ENCODE measurements at places on chromosomes 7 and 10.

DNA sequence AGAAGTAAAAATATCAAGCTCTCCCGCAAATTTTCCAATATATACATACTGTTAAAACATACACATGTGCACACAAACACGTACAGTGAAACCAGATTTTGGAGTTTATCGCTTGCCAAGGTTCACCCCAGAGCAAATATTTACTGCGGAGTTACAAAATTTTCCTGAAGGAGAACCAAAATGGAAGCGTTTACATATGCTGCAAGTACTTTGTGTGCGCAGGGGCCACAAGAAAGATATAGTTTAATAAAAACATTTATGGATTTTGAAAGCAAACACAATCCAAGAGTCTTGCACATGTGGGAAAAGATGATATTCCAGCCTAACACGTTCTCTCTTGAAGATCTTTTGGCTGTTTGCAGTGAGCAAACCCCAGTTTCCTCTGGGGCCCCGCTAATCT lies 301.3 kb upstream of the NFE2L3 start:
- no peak for DNase-seq

DNA sequence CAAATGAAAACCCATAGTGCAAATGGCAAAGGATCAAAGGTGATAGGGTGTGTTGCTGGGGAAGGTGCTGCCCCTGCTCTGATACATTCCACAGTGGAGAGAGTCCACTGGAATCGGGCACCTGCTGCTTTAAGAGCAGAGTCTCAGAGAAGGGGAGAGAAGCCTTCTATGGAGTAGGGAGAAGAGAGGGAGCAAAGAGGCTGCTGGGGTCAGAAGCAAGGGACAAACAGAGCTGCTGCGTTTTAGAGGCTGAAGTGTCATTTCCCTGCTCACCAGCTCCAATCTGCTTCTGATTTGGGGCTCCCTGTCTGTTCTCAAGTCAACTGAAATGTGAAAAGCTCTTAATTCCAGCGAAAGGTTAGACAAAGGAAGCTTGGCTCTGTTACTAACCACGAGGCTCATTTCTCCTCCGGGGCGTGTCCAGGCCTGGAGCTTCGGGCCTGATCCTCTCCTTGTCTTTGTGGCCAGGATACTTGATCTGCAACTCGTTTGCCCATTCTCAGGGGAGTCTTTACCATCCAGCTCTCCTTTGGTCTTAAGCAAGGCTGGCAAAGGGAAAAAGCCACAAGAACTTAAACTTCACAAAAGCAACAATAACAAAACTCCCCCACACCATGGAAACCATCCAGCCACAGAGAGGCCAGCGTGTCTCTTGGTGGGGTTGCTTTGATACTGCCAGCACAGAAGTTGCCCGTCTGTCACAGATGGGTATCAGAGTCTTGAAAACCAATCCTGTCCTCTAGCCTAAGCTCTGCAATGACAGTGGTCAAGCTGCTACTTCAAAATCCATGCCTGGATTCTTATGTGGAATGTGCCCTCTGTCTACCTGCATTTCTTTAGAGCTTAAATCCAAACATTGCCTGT lies 692.6 kb downstream of the SUGCT start:
- no peak for DNase-seq

GRCh38 chr7:14765731-14766130 lies 136.8 kb downstream of the DGKB start:
- no peak for DNase-seq

DNA sequence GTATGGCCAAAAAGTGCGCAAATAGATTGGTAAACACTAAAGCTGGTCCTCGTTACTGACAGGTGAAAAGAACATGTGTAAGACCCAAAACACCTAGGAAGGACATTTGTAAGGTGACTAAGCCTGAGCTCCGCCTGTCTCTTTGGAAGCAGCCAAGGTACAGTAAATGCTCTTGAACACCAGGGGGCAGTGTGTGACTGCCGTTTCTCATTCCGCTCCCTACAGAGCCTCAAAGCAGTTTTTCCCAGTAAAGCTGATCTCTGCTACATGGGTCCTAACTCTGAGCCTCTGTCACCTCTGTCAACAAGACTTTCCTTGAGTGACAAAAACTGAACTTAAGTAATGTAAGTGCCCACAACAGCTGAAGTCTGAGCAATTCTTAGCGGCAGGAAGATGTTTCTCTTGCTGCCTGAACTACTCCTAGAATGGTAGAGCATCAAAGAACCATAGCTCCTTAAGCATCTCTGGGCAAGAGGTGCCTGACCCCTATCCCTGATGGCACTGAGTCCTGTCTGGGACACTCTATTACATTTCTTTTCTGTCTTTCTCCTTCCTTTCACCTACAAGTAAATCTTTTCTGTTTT lies 238.0 kb upstream of the INHBA start:
- DNase-seq = peak; percentile 75

- DNase-seq = no peak
These were observed 67.5 kb downstream of the MAD1L1 start for GRCh38 chr7:2165239-2165609.

- DNase-seq = no peak
These were observed 3.5 kb upstream of the INHBA start for GRCh38 chr7:41706228-41706930.

- no peak for DNase-seq
These were observed 229.4 kb downstream of the LRMDA start for GRCh38 chr10:75660823-75661222.

- no peak for DNase-seq
These were observed 483.9 kb upstream of the AUTS2 start for GRCh38 chr7:69114374-69114773.

GRCh38 chr10:89909752-89910151 lies 208.4 kb downstream of the KIF20B start:
- DNase-seq = no peak

DNA sequence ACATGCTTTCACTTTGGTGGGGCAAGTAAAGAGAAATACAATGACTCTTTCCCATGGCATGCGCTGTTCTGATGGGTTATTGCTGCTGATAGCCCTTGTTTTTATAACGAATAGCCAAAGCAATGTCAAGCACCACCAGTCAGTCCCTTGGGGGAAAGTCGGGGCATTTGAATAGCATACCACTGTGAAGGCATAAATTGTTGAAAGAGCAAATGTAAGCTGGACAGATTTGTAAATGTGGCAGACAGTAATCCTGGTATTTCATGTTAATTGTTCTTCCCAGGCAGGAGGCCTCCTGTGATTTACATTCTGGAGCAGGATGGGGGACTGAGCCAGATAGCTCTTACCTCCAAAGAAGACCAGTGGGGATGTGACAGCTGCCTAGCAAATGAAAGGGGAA lies 293.3 kb downstream of the ADRA2A start:
- no peak for DNase-seq

DNA sequence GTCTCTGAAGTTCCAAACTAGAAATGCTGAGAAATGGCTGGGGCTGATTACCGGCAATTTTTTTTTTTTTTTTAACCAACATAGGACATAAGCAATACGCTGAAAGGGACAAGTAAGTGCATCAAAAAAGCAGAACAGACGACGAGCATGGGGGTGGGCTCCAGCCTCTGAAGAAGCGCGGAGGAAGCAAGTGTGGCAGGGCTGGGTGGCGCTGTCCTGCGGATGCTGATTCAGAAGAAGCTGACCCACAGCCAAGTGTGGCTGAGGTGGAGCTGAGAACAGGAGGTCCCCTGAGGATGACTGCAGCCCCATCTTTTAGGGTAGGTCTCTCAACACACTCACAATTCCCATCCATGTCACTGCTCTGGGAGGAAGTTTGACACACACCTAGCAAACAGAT lies 65.6 kb downstream of the CTBP2 start:
- DNase-seq = no peak

- DNase-seq = no peak
These were observed 62.4 kb downstream of the THNSL1 start for GRCh38 chr10:25078658-25079431.

- DNase-seq = no peak
These were observed 14.2 kb upstream of the PRKAR1B start for GRCh38 chr7:741191-741671.

DNA sequence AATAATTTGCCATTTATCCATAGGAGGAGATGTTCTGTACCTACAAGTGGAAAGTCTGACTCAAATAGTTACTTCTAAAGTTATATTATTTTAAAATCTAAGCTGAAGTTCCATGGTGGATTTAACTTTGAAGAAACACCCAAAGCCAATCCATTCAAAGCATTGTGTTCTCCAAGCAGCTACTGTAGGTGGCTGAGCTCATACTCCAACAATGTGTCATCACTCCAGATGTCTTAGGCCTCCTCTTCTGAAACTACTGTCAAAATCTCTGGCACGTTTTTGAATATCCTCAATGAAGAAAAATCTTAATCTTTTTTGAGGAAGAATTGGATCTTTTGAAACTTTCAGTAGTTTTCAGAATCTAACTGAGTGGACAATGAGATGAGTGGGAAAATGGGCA lies 169.1 kb downstream of the PTEN start:
- DNase-seq = no peak

DNA sequence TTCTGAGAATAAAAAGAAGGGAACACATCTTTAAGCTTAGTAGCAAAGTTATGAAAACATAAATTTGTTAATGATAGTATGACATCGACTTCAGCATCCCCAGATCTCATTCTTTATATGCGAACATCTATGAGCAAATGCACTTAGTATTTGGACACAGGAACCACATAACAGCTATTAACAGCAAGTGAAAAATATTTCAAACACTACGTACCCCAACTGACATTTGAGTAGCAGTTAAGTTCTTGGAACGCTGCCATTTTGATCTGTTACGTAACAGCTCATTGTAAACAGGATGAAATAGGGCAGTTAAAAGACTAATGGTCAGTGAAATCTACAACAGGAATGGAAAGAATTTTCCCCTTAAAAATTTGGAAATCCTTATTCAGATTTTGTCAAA lies 428.9 kb downstream of the TNS3 start:
- DNase-seq = no peak

- DNase-seq = no peak
These were observed 83.6 kb downstream of the FANK1 start for GRCh38 chr10:125979976-125980375.

DNA sequence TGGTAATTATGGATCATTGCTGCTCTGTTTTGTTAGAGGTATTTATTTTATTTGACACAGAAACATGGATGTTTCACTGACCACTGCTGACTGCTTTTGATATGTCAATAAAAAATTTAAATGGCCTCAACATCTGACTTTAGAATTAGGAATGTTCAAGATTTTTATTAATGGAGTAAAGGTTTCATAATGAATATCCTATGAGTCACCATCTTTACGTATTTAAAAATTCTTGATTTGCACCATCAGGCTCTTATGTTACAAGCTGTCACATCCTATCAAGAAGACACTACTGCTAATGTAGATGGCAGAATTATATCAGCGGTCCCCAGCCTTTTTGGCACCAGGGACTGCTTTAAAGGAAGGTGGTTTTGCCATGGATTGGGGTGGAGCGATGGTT lies 578.7 kb upstream of the NRP1 start:
- DNase-seq = no peak

- DNase-seq = no peak
These were observed 77.9 kb downstream of the GLI3 start for GRCh38 chr7:42159130-42159529.

DNA sequence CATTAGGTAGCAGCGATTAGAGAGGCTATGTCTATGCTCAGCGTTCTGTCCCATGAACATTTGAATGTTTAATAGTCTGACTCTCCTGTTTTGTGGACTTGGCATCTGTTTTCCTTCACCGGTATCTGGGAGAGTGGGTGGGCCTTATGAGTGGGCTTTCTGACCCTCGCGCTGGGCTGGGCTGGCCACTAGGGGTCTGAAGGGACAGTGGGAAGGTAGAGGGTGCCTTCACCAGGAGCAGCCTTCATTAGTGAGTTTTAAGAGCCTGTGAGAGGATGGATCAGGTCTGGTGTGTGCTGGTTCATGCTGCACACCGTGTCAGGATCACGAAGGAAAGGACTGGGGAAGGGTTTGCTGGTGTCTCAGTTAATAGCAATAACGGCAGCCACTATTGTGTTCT lies 33.4 kb downstream of the DCLRE1A start:
- DNase-seq = no peak

DNA sequence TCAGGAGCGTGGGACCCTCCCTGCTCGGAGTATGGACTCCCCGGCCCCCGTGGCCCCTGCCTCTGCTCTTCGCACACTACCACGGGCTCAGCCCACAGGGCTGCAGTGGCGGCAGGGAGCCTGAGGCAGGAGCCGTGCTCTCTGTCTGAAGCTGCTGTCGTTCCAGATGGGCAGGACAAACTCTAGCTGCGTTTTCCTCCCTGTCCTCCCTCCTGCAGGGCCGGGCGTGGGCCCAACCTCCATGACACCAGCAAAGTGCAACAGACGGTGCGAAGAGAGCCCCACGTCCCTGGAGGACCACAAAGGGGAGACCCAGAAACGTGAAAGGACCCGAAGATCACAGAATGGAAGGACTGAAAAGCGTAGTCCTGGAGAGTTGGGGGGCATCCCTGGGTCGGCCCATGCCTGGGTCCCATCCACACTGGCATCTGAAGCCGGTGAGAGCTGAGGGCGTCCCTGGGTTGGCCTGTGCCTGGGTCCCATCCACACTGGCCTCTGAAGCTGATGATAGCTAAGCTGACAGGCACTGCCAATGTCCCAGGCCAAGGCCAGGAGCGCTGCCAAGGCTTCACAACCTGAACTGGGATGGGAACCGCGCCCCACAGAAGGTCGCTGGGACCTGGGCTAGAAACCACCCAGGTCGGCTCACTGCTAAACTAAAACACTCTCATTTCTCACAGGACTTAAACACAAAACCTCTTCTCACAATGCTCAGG lies 267.0 kb downstream of the MAD1L1 start:
- no peak for DNase-seq

DNA sequence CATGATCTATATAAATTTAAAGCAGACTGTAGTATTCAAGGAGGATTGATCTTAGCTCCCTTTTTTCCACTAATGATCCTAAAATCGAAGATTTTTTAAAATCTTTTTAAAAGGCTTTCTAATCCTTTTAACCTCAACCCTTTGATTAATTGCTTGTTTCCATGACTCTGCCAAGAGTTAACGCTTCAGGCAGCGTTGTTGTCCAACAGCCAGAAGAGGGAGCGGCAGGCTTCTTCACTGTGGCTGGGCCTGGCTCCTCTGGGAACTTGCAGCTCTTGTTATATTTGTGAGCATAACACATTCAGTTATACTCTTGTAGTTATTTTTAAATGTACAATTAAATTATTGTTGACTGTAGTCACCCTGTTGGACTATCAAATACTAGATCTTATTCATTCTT lies 26.3 kb downstream of the CRCP start:
- DNase-seq = no peak

DNA sequence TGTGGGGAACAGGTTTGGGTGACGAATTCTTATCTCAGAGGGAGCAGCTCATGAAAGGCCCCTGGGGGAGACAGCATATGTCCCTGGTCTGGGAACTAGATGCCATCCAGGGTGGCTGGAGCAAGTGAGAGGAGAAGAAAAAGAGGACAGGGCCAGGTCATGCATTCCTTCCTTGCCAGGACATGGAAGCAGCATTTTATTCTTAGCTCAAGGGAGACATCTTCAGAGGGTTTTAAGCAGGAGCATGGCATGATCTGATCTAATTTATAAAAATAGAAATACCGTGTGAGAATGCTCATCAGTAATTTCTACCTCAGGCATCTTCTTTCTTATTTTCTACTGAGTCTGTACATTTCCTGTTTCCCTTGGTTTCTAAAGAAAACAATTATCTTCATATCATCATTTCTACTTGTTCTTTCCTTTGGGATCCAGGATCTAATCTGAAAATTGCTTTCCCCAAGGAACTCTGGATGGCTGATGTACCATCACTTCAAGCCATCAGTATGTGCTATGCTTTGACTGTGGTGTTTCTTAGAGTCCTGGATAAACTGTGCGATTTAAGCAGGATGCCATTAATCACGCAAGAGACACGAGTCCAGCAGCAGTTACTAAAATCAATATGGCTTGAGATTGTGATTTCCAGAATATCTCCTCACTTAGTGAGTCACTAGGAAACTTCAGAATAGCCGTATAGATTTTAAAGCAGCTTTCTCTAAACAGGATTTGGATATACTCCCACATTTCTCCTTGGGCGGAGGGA lies 386.2 kb downstream of the GALNT17 start:
- no peak for DNase-seq

GRCh38 chr10:90920986-90921666 lies at the start of gene ANKRD1:
Gene ANKRD1 (minus strand): TSS chr10:90921087. CDS start chr10:90921027, 60 bp downstream.
- DNase-seq = no peak
